HAP-1 (cell line): ENCODE measurements at places on chromosomes 5 and 9.

DNA sequence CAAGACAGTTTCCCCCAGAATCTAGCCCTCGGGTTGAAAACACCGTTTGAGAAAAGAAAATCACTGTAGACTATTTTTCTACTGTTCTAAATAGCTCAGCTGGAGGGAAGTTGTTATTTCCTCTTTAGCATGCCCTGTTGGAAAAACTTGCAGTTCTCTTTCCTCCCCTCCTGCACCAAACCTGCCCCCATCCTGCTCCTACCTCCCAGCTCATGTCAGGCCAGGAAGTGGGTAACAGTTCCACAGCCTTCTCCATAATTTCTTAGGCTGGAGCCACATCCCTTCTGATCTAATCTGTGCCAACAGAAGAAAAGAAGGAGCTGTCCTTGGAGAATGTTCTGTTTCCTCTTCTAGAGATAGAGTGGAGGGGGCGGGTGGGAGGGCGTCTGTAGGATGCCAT is 437.7 kb downstream of the SPOCK1 start:
- no peak for DNase-seq

GRCh38 chr9:136791516-136792276 is 552 bp downstream of the TMEM141 start:
- no peak for DNase-seq

DNA sequence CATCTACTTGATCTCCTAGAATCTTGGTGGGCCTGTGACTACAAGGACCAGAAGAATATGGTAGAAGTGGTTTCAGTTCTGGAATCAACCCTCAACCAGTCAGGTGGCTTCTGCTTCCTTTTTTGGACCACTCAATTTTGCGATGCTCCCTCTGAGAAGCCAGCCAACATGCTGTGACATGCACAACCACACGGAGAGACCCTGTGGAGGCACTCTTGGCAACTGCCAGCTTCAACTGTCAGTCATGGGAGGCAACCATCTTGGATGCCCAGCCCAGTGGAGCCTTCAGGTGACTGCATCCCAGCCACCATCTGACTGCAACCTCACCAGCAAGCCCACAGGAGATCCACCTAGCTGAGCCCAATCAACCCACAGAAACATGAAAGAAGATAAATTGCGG is 137.3 kb downstream of the FAM114A2 start:
- no peak for DNase-seq

GRCh38 chr5:16169550-16169949 is 10.0 kb downstream of the MARCHF11 start:
- no peak for DNase-seq

GRCh38 chr5:154620411-154620810 is 134.8 kb upstream of the LARP1 start:
- no peak for DNase-seq

GRCh38 chr5:138275379-138275782 is 960 bp upstream of the GFRA3 start:
- DNase-seq, result no peak

DNA sequence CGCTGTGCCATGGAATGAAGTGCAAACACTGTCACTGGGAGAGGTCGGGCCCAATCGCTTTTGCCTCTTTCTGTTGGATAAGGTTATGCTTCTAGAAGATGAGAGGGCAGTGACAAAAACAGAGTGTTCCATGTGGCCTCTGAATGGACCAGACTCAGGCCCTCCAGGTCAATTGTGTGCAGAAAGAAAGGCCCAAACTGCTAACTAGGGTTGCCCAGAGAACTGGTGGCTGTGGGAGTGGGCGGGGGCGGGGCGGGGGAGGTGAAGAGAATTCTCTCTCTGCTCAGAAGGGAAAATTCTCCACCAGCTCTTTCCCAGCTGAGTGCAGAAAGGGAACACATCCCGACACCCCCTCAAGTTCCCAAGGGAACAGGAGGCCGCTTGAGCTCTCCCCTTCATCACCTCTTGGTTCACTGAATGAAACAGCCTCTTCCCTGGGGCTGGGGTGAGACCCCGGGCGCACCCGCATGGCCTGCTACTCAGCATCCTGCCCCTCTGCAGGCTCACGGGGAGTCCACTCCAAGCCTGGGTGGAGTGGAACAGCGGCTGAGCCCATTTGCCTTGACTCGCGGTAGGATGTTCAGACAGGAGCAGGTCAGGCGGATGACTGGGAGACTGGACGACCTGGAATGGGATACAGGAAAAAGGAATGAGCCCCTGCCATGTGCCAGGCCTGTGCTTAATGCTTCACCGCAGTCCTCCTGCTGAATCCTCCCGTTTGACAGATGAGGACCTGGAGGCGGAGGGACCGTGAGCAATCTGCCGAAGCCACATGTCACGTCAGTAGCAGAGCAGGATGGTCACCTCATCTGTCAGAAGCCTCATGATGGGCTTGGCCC is 93.8 kb upstream of the FANCC start:
- no peak for DNase-seq

DNA sequence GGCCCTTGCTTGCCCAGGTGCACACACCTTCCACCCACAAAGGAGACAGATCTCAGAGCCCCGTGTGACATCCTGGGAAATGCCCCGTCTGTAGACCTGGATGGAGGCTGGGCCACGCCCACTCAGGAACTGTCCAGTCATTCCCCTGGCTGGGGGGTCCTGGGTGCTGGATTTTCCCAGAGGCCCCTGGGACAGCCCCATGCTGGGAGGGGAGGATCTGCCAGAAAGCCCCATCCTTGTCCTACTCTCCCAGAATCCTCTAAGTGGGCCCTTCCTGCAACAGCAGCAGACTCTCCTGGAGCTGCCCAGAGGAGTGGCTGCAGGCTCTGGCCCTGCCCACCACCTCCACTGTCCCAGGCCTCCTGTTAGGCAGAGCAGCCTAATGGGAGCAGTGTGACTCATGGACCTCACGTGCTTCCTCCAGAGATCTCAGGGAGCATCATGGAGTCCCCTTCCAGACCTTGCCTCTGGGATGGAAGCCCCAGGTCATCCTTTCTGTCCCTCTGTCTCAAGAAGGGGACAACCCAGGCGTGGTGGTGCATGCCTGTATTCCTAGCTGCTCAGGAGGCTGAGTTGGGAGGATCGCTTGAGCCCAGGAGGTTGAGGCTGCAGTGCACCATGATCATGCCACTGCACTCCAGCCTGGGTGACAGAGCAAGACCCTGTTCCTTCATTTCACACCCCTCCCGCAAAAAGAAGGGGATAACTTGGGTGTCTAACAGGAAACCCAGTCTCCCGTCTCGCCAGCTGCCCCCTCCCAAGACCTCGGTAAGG is 51.7 kb downstream of the JADE2 start:
- DNase-seq, result no peak

DNA sequence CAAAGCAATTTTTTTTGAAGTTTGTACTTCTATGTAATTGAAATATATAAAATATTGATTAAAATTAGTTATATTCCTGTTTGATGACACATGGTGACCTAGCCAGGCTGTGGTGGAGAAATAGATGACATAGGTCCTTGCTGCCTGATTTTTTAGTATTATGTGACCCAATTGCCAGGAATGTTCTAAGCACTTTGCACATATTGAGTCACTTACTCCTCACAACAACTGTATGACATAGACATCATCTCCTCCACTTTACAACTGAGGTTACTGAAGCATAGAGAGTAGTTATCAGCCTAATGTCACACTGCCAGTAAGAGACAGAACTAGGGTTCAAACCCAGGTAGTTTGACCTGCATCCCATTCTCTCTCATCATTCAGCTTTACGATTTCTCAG is 26.2 kb upstream of the SNX18 start:
- DNase-seq, result no peak

DNA sequence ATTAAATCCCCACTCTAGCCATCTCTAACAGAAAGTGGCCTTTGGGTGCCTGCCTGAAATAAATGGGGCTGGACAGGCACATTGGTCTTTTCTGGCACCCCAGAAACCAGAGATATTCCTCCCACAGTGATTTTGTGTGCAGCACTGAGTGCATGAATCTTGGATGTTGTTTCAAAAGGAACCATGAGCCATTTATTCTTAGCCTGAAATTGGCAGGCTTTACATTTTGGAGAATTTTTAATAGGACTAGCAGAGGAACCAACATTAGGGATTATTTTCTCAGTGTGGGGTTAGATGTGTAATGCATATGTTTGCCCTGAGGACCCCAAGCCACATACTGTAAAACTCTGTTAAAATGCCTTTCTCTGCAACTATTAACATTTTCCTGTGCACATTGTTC is 451.3 kb downstream of the NFIB start:
- DNase-seq, result peak; percentile 24

DNA sequence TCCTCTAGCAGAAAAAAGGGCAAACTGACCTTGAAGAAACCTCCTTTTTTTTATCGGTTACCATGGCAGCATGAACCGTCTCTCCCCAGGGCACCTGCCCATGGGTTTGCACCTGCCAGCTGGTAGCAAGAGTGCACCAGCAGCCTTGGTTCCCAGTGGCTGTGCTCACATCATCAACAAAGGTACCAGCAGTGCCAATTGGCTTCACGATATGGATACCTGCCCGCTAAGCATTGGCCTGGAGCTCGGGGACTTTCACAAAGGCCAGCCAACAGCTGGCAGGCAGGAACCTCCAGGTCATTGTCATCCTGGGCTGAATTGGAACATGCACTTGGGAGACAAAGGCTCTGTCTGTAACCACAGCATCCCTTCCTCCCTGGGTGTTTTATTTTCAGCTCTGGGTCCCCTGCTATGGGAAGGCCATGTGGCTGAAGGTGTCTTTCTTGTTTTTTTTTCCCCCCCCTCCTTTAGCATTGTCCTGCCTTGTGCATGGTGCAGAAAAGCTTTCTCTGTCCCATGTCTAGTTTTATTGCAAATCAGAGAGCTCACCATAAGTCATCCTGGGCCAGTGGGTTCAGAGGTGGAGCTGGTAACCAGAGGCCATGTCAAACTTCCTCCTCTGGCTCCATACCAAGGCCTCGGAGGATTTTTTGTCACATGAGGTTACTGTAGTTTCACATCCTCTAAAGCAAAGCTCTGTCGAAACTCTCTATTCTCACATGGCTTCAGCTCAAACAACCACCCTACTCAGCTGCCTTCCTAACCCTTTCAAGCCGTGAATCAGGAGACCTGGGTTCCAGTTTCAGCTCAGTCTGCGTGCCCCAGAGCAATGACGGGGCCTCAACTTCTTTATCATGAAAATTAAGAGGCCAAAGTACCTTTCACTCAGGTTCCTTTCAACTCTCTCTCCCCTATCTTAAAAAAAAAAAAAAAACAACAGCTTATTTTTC is 145.5 kb upstream of the MAP3K1 start:
- DNase-seq, result no peak

- DNase-seq, result no peak
Measured at GRCh38 chr5:73378070-73378469, 70.5 kb downstream of the FOXD1 start.
